ENCODE measurements at places on chromosomes 6 and 20.
A peak's percentile ranks its signal among the peaks of the same experiment; 100 is the strongest.

DNA sequence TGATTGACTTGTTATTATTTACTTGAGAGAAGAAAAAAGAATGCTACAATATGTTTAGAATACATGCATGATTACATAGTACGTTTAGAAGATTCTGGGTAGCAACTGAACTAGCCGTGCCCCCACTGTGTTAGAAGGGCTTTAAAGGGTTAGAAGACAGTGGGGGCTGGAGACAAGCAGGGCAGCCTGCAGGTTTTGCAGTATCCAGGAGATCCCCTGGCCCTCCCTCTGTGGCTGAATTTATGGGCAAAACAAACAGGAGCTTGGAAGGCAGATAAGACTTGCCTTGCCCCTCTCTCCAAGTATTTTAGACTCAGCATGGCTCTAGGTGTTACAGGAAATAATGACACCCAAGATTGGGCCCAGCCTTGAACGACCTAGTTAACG, 179.2 kb downstream of the CLIC5 start:
- no peak for DNase-seq

DNA sequence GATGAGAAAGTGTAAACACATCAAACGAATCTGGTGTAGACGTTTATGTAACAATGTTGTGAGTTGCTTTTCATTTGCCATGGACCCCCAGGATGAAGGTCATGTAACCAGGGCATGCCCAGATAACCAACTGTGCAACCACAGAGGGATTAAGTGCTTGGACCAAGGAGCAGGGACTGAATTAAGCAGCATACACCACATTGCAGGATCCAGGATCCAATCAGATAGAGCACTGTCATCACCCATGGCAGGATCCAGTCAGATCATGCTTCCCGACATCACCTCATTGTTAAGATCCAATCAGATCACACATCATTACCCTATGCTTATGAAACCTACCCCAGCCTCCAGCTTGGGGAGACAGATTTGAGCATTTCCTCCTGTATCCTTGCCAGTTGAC, 74.3 kb upstream of the RCAN2 start:
- DNase-seq: no peak

- peak; percentile 53 for DNase-seq
Observed at GRCh38 chr6:26017632-26017966, 55.0 kb downstream of the TRIM38 start.

GRCh38 chr6:89002523-89002922, 39.1 kb upstream of the RNGTT start:
- no peak for DNase-seq

DNA sequence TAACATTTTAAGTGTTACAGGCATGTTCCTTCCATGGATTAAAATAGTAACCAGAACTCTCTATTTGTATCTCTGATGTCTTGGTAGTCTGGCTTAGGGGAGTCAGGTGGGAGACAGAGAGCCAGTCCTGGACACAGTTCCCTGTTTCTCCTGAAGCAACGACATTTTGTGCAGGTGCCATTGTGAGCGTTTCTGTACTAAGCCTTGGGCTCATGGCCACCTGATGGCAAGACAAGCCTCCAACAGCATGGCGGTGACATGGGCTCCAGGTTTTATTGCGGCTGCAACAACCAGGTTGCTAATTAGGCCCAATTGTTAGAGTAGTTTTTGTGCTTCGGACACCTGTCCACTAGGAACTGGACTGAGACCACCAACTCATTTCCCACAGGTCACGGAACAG, 105.3 kb downstream of the PRDM13 start:
- DNase-seq: no peak

DNA sequence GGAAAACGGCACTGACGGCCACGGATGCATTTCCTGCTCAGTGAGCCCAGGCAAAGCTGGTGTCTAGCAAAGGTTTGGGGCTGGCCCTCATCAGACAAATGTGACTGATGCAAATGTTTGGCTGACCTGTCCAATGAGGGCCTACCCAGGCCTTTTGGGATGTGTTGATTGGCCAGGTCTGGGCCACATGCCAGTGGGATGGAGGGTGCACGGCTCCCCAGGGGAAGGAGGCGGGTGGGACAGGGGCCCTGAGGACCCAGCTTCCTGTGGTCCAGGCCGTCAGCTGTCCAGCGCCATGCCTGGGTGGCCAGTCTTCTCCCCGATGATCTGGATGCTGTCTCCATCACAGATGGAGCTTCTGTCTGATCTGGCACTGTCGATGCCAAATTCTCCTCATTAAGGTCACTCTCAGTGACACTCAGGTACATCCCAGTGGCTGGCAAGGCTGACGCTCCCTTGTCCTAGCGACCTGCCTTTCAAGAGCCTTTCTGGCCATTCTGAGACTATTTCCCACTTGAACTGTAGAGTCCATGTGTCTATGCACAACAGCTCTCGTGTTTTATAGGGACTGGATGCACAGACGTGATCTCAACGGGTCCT, 43.0 kb downstream of the NTSR1 start:
- no peak for DNase-seq

DNA sequence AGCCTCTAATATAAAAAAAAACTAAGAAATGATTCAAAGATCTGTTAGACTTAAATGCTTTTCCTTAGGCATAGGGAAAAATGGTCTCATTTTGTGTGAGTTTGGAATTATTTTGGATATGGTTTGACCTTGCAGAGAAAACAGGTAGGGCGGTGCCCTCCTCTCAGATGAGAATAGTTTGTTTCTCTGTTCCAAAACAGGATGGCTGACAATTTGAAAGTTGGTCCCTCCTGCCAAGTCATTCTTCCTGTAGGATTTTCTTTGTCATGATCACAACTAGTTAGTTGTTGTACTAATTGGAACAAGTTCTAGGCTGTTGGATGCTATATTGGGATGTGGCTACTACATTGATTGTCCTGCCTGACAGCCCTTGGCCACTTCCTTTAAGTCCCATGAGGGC, 108.6 kb downstream of the BCKDHB start:
- no peak for DNase-seq

GRCh38 chr6:134753001-134753400, 196.9 kb downstream of the ALDH8A1 start:
- DNase-seq: no peak

- DNase-seq: no peak
Observed at GRCh38 chr6:98808541-98809210, 25.7 kb upstream of the POU3F2 start.

DNA sequence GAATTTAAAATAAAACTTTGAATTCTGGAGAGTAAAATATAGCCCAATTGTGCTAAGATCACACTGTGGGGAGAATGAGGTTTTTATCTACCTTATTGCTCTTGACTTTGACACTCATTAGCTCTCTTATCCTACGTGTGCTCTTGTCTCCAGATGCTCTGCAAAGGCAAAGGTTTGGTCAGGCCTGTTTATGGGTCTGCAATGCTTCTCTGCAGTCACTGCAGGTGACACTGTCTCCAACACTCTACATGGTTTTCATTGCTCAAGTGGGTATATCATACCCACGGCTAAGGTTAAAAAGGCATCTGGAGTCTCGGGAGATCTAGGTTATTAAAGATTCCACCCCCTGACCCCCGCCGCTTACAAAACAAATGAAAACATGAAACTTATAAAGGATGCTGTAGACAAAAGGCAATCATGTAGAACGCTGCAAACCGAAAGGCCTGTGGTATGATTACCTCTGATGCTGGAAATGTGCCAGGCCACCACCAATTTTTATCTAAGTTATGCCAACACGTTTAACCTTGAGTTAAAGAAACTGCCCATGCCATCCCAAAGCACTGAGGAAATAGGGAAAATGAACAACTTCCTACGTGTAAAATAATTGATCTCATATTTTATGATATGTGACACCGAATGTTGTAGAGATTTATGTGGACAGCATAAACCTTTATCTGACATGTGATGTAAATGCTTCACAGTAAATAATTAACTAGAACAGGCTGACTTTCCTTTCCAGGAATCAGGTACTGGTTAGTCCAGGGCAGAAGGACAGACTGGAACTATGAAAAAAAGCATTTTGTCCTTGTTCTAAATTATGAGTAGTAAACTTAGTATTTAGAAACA, 238.2 kb upstream of the NOX3 start:
- no peak for DNase-seq

GRCh38 chr6:169656546-169657283, 45.1 kb downstream of the WDR27 start:
- DNase-seq: no peak

- no peak for DNase-seq
Observed at GRCh38 chr6:6714953-6715352, 126.4 kb downstream of the LY86 start.

DNA sequence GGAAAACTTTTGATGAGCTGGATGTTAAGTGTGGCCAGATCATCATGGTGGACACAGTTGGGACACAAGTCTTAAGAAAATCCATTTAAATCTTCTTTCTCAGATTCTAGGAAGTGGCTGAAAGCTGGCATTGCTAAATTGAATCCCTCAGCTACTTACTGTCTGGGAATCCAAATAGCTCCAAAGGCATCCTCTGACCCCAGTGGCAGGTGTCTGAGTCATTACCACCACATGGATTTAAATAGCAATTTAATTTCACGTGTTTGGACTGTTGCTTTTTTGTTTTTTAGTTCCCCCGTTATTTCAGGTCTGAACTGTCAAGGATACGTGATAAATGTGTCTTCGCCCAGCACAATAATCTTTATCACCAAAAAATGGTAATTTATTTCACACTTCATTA, 33.2 kb upstream of the HDGFL1 start:
- DNase-seq: no peak

- no peak for DNase-seq
Observed at GRCh38 chr6:169786349-169786748, 34.9 kb downstream of the ERMARD start.

GRCh38 chr6:9543649-9544048, 871.2 kb downstream of the TFAP2A start:
- DNase-seq: no peak

GRCh38 chr20:45344168-45344860, 3.9 kb downstream of the SDC4 start:
- no peak for DNase-seq

DNA sequence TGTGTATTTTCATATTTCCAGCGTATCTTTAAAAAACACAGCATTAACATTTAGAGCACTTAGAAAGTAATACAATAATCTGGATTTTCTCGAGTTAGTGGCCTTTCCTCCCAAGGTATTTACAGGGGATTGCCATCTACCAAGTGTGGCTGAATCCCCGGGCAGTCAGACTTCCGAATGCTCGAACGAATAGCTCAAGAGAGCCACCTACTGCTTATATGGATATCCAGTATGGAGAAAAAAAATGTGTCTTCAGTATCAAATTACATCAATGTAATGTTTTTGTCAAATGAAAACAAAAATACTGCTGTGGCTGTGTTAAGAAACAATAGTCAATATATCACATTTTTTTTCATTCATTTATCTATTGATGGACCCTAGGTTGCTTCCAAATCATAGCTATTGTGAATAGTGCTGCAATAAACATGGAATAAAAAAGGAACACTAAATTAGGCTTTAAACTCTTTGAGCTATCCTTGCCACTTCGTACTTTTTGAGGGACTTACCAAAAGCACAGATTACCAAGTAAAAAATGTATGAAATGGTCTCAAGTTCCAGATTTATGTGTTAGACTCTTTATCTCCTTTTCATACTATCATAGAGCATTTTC, 654.5 kb upstream of the PTCHD4 start:
- DNase-seq: no peak

DNA sequence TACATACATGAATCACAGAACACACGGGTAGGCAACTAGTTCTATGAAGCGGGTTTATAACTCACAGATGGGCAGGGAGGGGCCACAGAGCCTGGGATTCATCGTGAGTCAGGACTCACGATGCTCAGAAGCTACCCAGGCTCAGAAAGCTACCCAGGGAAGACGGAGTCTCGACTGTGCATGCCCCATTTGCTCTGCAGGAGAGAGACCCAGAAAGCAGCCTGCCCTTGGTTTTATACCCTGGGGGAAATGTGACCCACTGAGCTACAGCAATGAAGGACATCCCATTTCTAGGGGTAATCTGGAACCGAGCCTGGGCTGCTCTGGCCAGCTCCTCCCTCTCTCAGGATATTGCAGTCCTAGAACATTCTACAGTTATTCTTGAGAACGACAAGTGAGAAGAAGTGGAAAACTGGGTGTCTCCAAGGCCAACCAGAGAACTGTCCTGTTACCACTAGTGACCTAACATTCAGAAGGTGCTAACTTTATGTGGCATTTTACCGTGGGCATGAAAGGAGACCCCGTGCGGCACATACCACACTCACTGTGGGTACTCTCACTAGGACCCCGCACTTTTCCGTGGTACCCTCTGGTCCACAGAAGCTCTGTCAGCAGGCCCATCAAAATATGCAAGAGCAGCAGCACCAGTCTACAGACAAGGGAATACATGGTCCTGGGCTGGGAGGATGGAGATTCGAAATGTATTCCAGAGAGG, 201.9 kb upstream of the PMEPA1 start:
- DNase-seq: no peak

DNA sequence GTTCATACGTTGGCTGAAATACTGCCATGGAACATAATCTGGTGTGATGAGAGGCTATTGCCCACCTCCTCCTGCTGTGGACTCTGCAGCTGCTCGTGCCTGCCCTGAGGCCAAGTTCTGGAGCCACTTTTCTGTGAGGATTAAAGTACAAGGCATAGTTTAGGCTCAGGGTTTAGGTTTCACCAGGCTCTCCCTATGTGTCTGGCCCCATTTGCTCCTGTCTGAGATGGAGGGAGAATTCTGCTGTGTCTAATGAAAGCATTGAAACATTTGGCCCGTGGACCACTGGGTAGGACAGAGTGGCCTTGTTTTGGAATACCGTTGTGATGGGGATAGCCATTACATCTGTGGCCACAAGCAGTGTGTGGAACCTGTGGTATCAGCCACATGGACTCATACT, 5.9 kb downstream of the WRNIP1 start:
- DNase-seq: no peak

- no peak for DNase-seq
Observed at GRCh38 chr6:167547751-167548150, 222.9 kb downstream of the TTLL2 start.

DNA sequence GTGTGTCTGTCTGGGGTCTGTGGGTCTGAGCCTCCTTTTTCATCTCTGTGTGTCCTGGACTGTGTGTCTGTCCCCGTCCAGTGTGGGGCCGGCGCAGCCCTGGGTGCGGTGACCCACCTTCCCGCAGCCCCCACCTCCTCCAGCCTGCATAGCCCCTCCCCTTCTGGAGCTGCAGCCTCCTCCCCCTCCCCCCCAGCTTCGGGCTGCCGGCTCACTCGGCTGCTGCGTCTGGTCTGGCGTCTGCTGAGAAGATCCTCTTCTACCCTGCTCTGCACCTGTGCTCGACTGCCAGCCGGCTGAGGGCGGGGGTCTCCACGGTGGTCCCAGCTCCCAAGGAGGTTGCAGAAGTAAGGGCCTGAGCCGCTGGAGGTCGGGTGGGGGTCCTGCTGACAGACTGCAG, 7.6 kb upstream of the LKAAEAR1 start:
- DNase-seq: no peak

- DNase-seq: no peak
Observed at GRCh38 chr6:191487-192312, 100.6 kb upstream of the DUSP22 start.

DNA sequence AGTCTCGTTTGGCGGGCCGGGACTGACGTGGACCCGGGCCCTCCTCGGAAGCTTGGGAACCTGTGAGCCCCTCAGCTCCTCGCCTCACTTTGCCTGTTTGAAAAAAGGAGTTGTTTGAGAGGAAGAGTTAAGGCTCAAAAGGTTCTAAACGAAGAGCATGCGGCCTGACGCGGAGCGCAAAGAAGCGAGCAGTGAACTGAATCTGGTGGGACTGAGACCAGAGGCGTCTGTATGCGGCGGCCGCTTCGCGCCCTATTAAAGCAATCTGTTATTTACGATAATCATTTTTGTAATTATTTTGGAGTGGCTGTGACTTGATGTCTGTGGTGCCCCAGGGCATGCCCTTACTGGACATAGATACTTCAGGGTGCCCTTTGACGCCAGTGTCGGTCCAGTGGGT, 3.3 kb upstream of the TFAP2C start:
- DNase-seq: no peak
